GM18507 (cell line): ENCODE measurements at places on chromosomes 4 and X.

DNA sequence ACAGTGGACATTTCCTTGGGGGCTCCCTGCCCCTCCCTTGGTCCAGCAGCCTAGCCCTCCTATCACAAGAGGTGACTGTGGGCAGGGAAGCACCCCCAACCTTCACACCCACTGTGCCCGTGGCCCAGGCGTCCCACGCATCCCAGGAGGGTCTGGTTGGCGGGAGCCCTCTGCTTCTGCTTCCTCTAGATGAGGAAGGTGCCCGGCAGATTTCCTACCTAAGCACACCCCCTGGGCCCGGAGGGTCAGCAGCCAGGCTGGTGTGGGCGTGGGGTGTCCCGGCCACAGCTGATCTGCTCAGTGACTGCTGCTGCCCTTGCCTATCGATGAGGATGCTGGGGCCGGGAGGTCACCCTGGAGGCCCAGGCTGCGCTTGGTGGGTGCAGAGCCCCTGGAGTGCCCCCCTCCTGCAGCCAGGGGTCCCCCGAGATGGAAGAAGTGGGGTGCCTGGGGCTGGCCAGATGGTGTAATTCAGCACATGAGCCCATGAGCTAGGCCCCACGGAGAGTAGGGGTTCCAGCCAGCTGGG is 12.2 kb downstream of the SH3BP2 start:
- no peak for DNase-seq

GRCh38 chr4:139619644-139620043 is 46.0 kb upstream of the MGST2 start:
- DNase-seq = no peak

GRCh38 chr4:2101346-2102044 is 42.4 kb downstream of the NAT8L start:
- DNase-seq = no peak

DNA sequence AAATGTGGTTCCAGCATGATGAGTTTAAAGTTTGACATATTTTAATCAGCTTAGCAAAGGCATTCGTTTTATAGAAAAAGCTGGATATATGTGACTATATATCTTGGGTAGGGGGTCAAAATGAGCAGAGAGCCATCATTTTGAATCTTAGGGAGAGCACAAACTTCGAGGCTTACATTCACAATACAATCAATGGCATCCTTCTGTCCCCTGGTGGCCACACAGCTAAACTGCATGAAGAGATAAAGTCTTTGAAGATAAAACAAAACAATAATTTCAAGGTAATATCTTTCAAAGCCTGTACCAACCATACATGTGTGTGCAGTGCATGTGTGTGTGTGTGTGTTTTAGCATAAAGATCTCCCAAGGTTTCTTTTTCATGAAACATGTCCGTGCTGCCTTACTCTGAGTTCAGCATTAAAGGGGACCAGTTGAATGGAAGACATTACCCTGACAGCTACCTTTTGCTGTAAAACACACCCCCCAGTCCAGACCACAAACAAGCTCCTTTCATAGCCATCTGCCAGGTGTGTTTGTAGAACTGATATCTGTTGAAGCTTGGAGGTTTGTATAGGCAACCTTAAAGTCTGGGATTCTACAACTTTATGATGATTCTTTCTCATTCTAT is 22.0 kb downstream of the DYNLT3 start:
- DNase-seq = no peak

DNA sequence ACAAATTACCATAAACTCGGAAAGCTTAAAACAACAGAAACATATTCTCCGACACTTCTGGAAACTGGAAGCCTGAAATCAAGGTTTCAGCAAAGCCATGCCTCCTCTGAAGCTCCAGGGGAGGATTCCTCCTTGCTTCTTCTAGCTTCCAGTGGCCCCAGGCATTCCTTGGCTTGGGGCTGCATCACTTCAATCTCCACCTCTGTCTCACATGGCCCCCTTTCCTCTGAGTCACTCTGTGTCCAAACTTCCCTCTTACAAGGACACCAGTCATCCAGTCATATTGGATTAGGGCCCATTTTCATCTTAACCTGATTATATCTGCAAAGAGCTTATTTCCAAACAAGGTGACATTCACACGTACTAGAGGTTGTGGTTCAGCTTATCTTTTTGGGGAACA is 17.3 kb downstream of the PARM1 start:
- no peak for DNase-seq

- DNase-seq = no peak
Measured at GRCh38 chrX:152313529-152314302, 137.4 kb downstream of the GABRA3 start.

- DNase-seq = no peak
Measured at GRCh38 chrX:153903238-153903980, 1.1 kb upstream of the AVPR2 start.

- no peak for DNase-seq
Measured at GRCh38 chr4:100872811-100873210, 355.0 kb upstream of the EMCN start.

DNA sequence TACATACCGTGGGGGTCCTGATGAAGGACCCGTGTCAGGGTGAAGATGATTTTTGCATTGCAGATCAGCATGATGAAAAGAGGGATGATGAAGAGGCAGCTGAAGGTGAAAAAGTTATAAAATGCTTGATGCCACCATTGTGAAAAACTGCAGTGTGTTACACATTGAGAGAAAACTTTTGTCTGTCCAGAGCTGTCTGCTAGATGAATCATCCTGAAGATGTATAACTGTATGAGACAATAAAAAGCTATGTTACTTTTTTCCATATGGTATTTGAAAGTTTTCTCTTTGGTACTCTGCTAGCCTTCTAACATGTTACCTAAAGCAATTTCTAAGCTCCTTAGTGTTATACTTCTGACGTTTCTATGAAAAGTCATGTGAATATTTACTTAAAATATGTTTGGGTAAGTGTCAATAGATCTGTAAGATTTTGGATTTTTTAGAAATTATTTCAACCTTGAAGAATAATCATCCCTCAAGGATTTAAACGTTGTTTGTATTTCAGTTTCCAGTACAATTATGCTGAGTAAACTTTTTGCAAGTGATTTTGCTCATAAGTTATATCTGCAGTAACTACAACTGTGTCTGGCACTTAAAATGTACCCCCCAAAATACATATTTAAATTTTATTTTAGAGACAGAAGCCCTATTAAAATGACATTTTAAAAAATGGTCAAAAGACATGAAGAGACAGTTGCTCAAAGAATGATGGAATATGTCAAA is 9.5 kb downstream of the GNRHR start:
- no peak for DNase-seq
